Lower lobe of right lung (tissue), 2 donors: ENCODE measurements at places on chromosomes 6 and 20. TPM values are rescaled to one million over a fixed set of nuclear protein-coding genes. Genes with fewer than 3 reads are reported as not detected.

The FOXQ1 gene
- 7.5 TPM for total RNA-seq

The BPIFB2 gene
- total RNA-seq = 0.21 TPM

DNA sequence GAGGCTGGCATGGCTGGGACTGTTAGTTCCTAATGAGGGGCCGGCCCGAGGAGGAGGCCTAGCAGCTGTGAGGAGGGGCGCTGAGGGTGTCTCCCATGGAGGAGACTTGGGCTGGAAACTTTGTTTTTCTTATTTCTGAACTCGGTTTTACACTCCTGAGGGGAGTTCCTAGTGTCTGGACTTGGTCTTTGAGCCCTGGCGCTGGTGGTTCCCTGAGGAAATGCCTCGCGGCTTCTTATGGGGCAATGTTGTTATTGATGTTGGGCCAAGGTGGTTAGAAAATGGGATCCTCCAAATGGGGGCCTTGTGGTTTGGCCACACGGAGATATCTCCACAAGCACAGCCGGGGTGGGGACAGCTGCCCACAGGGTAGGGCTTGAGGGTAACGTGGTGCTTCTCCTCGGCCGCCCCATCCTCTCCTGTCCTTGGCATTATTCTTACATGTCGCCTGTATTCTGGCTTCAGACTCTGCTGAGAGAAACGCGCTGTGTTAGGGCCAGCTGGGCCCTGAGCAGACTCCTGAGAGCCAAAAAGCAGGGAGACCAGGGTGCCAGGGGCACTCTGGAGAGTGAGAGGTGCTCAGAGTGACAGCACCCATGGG, 136.9 kb downstream of the FOXO3 start:
- DNase-seq = no peak

The TRIM10 gene
- not detected for total RNA-seq

- no peak for DNase-seq
Measured at GRCh38 chr6:63685446-63686379, 50.1 kb downstream of the PHF3 start.

DNA sequence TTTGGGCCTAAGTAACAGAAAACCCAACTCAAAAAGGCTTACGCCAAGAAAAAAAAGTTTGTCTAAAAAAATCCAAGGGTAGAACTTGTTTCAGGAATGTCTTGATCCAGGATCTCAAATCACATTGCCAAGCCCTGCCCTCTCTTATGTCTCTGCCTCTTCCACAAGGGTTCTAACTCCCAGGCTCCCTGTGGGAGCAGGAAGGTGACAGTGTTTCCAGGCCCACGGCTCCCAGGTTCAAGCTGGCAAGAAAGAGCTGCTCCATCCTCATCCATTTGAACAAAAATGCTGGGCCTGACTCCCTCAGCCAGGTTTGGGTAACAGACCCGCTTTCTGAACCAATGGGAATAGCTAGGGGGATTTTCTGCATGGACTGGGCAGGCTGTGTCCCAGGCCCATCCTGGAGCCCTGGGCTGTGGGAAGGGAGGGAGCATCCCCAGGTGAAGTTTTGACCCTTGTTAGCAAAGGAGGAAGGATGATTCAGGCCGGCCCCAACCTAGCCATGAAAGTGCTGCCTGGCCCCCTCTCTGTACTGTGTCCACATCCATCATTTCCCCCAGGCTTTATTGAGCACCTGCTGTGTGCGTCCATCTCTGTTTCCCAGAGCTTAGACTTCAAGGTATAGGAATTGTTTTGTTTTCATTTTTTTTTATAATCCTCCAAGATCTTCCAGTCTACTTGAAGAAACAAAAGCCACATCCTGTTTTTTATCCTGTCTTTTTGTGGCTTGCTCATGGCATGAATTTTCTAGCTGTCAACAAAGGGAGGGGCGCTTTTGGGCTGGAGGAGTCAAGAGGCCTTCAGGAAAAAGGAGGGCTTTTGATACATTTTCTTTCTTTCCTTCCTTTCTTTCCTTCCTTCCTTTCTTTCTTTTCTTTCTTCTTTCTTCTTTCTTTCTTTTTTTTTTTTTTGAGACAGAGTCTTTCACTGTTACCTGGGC, 159.8 kb downstream of the TFAP2C start:
- DNase-seq = no peak

GRCh38 chr20:49690899-49691620, 22.6 kb downstream of the B4GALT5 start:
- DNase-seq = no peak

DNA sequence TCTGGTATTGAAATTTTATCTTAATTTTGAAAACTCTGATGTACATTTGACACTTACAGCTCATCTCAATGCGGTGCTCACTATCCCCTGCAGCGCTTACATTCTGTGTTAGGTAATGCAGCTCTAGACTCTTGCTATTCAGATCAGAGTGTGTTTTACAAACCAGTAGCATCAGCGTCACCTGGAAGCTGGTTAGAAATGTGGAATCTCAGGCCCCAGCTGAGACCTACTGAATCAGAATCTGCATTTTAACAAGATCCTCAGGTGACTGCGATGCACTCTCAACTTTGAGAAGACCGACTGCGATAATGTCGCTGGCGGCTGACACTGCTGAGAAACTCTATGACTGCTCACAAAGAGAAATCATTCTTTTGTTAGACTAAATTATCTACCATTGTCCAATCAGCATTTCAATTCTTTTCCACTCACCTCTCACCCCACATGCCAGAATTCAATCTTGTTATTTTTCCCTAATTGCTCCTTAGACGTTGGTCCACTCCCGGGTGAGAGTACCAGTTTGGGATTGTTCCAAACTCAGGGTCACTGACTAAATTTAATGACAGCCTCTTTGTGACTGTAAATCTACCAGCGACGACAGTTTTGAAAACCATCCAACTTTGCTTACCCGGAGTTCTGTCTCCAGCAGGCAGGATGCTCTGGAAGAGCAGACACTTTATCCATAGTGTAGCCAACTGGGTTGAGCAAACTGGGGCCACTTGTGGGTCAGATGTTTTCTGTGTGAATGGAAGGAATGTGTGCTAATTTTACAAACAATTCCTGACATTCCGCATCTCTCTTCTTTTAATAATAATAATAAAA, 140.1 kb upstream of the BTBD3 start:
- DNase-seq = no peak

The SMOC2 gene
- 12.6 TPM for total RNA-seq
